ENCODE measurements at places on chromosomes 2 and 18.

GRCh38 chr2:232574674-232575403, 24.4 kb downstream of the EIF4E2 start:
- no peak for DNase-seq

DNA sequence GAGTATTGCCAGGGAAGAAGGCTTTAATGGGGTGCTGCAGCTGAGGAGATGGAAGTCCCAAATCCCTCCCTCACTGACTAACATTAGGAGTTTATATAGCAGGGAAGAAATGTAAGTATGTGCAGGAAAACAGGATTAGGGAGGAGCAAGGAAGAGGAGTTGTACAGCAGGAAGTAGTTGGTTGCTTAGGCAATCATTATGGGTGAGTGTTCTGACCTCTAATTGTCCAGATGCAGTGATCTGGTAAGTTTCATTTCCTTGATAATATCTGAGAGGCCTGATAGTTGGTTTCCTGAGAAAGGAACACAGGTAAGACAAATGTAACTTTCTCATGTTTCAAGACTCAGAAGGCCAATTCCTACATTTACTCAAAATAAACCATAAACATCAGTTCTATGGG, 331.9 kb upstream of the GULP1 start:
- DNase-seq, result no peak

DNA sequence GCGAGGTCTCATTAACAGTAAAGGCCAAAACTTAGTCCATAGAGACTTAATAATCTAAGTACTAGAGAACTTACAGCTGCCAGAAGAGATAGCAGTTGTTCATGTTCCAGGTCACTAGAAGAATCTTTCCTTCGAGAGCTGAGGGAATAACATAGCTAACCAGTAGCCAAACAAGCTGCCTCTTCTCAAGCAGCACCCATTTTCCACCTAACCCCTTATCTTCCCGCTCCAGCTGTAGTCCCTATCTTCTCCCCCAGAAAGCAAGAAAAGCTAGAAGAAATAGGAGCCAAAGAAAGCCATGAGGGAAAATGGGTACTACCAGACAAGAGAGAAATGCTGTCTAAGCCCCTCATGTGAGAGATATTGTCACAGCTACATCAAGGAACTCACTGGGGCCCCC, 24.0 kb downstream of the SULT1C4 start:
- DNase-seq, result no peak

GRCh38 chr2:108271691-108272253, 16.9 kb upstream of the SULT1C2 start:
- DNase-seq, result no peak

GRCh38 chr2:212097001-212097400, 441.6 kb downstream of the ERBB4 start:
- DNase-seq, result no peak

DNA sequence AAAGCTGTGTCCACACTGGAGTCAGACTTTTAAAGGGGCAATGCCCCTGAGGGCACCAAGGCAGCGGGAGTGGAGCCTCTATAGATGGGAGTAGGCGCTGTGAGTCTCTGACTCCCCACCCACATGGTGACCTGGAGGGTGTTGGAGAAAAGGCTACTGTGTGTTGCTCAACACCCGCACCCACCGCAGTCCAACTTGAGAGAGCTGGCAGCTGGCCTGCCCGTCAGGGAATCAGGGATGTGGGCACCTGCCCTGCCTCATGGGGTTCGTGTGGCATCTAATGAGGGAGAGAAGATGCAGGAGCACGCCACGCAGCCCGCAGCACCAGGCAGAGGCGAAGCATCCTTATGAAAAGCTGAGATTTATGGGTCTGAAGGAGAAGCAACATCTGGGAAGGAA, 84.2 kb downstream of the KLHL29 start:
- no peak for DNase-seq

DNA sequence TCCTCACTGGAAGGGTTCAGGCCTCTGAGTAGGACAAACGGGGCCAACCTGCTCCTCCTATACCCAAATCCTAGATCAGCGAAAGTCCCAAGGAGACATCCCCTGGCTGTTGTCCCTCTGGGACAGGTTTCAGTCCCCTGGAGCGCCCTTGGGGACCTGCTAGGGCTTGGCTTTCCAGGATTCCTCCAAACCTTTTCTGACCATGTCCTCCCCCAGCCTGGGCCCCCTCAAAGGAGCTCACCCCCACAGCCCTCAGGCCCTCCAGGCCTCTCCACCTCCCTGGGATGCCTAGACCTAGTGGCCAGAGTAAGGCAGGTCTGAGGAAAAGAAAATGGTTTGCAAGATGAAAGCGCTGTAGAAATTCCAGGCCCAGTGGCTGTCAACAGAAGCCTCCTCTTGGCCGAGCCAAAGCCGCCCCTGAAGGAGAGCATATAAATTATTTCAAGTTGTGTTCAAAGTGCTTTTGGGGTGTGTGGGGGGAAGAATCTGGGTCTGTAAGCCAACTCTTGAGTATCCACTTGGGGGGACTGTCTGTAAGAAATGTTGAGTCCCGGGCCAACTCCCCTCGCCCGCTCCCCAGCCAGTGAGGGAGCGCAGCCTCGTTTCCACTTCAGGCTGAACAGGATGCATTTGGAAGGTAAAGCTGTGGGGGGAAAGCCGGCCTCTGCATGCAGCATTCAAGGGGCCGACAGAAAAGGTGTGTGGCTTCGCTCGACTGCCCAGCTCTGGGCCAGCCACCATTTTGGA, 158.6 kb downstream of the DYSF start:
- no peak for DNase-seq

- DNase-seq, result no peak
Measured at GRCh38 chr2:201674298-201674697, 24.1 kb downstream of the MPP4 start.

DNA sequence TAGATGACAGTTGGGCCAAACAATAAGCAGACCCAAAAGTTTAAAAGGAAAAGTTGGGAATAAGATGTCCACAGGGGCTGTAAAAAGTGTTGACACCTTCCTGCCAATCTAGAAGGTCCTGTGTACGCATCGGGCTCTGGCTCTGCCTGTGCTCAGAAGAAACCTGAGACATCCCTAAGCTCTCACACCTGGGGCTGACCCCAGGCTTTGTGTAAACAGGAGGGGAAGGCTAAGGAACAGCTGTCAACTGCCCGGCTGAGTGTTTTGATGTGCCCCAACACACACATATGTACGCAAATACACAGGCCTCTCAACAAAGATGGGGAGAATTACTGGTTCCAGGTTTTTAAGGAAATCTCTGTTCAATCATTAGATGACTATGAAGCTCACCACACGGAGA, 59.5 kb downstream of the TMEM131 start:
- no peak for DNase-seq

- DNase-seq, result no peak
Measured at GRCh38 chr2:160294889-160295288, 94.8 kb upstream of the ITGB6 start.

- peak; percentile 66 for DNase-seq
Measured at GRCh38 chr2:239290618-239291474, 110.0 kb downstream of the HDAC4 start.

Measured in NCI-H1436 (cell line).